Foreskin melanocyte (primary cell): ENCODE measurements at places on chromosomes 13 and 19.

DNA sequence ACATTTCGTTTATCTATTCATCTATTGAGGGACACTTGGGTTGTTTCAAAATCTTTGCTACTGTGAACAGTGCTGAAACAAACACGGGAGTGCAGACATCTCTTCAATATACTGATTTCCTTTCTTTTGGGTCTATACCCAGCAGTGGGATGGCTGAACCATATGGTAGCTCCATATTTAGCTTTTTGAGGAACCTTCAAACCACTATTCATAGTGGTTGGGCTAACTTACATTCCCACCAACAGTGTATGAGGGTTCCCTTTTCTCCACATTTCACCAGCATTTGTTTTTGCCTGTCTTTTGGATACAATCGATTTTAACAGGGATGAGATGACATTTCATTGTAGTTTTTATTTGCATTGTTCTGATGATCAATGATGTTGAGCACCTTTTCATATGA lies 798.2 kb downstream of the UQCRFS1 start:
- DNase-seq, result peak; percentile 41

GRCh38 chr13:38700051-38700450 lies 13.2 kb downstream of the FREM2 start:
- DNase-seq, result no peak

DNA sequence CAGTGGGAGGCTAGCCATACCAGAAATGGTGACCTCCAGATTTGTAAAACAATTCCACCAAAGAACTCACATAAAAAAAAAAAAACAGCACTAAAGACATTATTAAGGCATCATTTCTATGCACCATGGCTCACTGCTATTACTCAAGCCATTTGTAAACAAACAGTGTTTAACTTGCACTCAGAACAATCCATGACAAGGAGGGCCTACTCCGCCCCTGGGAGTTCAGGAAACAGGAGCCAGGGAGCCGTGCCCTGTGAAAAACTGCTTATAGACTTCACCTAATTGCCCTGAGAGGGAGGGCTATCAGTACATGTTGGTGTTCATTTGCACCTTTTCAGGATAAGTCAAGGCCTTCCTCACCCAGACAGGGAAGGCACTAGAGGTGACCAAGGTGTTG lies 103.2 kb downstream of the ZNF429 start:
- DNase-seq, result no peak

DNA sequence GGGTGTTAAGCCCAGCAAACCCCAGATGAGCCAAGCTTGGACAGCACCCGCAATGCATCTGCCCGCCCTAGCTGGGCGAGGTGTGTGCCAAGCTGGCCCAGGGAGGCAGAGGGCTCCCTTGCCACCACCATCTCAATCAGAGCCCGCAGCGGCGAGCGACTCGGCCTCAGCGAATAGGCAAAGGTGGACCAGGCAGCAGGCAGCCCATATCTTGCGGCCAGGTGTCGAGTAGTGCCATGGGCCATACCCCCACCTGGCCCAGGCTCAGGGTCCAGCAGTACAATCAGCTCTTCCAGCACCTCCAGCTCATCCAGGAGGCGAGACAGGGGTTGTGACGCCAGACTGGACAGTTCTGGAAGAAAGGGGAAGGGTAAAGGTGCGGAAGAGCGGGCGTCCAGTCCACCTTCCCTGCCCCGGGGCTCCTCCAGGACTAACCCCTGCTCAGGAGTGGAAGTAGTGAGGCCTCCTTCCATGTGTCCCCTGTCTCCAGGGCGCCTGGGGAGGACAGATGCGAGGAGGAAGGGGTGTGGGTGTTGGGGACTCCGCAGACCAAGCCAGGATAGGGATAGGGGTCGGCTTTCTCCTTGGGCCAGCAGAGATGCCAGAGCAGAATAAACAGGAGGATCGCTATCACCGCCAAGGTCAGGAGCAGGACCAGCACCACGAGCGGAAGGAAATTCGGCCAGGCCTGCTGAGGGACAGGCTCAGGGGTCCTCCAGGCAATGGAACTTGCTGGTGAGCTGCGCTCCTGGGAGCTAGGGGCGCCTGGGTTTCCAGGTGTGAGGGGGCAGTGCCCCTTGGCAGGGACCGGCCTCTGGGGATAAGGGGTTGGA lies 2.8 kb downstream of the IGFLR1 start:
- DNase-seq, result no peak

DNA sequence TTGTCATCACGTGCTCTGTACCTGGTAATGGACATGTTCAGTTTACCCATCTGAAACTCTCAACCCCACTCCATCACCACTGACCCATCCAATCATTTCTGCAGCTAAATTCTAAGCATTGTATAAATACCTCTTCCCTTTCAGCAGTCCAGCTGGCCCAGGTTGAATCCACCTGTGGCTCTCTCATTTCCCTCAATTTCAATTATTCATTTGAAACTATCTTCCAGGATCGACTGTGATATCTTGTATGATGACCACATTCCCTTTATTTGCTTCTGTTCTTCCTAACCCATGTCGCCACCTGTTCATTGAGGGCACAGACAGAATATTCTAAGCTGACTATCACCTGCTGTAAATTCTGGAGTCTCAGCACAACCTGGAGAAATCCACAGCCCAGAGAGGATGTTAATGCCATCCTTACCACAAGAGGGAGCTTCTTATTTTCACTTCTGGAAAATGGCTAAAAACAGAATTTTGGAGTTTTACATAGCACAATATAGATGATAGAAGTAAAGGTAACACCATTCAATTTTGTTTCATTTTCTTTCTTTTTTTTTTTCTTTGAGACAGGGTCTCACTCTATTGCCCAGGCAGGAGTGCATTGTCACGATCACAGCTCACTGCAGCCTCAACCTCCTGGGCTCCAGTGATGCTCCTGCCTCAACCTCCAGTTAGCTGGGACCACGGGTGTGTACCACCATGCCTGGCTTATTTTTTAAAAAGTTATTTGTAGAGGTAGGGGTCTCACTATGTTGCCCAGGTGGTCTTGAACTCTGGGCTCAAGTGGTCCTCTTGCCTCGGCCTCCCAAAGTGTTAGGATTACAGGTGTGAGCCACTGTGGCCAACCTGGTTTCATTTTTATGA lies 38.6 kb downstream of the ZNF823 start:
- DNase-seq, result no peak

- DNase-seq, result no peak
Observed at GRCh38 chr19:51359294-51359693, 6.9 kb downstream of the ETFB start.

DNA sequence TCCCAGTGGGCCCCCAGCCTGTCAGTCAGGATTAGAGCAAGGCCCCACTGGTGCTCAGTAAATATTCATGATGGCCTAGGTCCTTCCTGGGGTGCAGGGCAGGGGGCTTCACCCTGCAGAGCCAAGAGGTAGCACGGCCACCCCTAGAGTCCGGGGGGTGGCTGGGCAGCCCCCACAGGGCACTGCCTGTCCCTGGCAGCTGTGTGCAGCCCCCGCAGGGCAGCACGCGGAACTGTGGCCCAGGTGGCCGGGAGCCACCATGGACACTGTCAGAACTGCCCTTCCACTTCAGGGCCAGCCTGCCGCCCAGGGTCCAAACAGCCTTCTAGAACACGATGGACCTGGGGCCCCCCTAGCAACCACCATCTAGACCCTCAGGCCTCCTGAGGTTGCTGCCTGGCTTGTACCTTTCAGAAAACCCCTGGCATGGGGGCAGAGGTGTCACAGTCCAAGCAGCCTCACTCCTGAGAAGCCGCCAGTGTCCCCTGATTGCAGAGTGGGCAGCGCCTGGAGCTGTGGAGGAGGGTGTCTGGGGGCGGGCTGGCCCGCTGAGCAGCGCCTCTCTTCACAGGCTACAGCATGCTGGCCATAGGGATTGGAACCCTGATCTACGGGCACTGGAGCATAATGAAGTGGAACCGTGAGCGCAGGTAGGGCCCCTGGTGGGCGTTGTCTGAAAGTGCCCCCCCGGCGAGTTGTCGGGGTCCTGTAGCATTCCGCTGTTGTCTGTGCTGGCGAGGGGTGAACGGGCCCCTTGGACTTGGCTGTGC lies 2.9 kb upstream of the YJEFN3 start:
- no peak for DNase-seq

- no peak for DNase-seq
Observed at GRCh38 chr19:29255006-29255405, 42.1 kb upstream of the UQCRFS1 start.

DNA sequence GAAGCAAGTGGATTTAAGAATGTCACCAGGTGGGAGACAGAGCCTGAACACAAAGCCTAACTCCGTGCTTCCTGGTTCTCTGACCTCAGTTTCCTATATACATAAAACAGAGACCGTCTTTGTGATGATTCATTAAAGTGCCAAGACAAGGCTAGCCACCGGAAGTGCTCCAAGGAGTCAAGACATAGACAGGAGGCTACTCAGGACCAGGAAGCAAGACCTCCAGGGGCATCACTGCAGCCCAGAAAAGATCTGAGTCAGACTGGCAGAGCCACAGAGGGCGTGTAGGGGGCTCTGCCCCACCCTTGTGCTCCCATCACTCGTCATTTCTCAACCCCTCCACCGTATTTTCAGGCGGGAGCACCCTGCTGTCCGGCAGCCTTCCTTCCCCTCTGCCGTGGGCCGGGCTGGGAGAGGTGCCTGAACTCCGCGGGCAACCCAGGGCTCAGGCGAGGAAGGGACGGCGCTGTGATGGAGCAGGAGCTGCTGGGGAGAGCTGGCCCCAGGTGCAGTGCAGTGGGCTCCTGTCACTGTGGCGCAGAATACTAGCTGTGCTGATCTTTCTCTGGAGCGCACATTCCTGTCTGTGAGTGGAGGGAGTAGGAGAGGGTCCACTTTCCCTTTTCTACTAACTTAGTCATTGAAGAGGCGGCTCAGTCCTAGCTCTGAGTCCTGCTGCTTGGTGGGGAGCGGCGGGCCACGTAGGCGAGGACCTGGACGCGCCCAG lies 134.7 kb upstream of the GPR12 start:
- DNase-seq, result no peak

DNA sequence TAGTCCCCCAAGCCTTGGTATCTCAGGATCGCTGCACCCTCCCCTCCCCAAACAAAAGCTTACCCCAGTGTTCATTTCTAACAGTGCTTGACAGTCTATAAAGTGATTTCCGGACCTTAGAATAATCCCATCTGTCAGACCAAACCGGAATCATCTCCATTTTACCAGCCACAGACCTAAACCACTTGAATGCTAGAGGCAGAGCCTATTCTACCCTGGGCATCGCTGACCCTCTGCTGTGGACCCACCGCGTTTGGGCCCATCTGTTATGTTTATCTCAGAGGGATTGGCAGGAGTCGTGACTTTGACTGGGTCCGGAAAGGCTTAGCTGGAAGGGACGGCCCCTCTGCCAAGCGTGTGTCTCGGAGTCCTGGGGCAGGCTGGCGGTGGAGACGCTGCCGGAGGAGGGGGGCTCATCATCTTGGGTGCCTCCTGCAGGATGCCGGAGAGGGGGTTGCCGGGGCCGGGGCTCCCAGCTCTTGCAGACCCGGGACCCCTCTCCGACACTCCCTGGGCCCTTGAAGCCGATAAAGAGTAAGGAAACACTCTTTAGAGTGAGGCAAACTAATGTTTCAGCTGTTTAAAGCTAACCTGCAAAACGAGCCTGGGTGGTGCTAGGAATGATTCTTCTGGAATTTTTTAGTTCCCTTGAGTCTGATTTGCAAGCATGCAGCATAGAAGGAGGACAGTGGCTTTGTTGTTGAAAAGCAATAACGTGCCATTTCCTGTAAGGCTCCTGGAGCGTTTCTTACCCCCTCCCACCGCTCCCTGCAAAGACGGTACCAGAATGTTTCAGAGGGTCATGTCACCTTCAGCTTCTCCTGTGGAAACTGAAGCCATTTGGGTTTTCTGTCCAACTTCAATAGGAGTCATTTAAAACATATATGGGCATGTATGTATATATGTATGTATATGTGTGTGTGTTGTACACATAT lies 1.3 kb downstream of the SLC25A42 start:
- DNase-seq, result no peak

DNA sequence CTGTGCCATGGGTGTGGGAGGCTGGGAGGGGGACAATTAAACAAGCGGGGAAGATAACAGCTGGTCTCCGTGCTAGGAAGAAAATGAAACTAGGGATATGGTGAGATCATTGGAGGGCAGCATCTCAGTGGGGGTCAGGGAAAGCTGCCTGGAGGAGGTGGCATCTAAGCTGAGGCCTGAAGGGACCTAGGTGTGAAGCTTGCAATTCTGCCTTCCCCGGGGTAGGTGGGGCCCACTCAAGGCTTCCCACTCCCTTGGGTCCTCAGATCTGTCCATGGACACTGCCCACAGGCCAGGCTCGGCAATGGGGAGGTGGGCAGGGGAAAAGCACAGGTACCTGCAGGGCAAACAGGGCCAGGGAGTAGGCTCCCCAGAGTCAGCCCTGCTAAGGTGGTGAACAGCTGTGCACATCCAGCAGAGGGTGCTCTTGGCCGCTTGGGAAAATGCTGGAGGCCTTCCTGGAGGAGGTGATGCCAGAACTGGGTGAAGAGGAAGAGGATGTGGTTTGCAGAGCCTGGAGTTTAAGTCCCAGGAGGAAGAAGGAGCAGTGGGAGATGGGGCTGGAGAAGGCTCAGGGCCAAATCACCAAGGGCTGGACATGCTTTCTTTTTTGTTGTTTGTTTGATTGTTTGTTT lies 25.7 kb upstream of the CCNE1 start:
- DNase-seq, result no peak

- peak; percentile 83 for DNase-seq
Observed at GRCh38 chr19:4694211-4694987, 24.3 kb upstream of the MYDGF start.

GRCh38 chr13:20439261-20439660 lies 86.4 kb downstream of the CRYL1 start:
- no peak for DNase-seq

GRCh38 chr19:10068205-10068604 lies 17.9 kb upstream of the SHFL start:
- DNase-seq, result no peak

DNA sequence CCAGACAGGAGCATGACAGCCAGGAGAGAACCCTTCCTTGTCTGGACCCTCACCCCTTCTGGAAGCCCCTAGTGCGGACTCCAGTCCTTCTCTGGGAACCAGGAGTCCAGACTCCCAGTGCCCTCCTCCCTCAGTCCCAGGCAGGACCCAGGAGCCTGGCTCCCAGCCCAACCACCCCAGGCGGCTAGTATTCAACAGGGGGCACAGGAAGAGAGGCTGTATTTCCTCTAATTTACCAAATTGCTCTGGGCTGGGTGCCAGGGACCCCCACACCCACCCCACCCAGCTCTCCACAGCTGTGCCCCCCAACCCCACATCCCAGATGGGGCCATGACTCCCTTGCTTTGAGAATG lies 3.3 kb downstream of the GRIN2D start:
- no peak for DNase-seq

DNA sequence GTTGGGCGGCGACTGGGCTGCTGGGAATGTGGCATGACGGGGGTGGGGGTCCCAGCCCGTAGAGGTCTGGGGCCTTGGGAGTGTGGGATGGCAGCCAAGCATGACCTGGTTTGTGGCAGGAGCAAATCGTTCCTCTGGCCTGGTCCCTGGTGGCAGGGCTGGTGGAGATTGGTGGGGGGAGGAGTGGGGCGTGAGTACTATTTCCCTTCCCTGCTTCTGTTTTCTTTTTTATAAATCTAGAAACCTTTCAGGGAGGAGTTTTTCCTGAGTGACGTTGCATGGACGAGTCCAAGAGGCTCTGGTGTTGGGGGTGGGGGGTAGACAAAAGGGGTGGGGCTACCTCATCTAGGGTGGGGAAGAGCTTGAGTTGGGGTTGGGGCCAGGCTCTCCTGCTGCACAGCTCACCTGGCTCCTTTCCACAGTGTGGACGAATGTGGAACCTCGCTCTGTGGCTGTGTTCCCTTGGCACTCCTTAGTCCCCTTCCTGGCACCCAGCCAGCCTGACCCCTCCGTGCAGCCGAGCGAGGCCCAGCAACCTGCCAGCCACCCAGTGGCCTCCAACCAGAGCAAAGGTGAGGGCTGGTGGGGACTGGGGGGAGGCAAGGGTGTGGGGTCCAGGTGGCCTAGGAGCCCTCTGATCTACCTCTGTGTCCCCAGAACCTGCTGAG lies 15.4 kb upstream of the PRR19 start:
- no peak for DNase-seq

GRCh38 chr13:29160862-29161261 lies 340.7 kb downstream of the MTUS2 start:
- no peak for DNase-seq
